ENCODE measurements at places on chromosomes 2 and 18.

GRCh38 chr2:226017107-226017506 lies 617.6 kb downstream of the NYAP2 start:
- no peak for DNase-seq

GRCh38 chr2:88036606-88037005 lies 19.0 kb downstream of the KRCC1 start:
- no peak for DNase-seq

- DNase-seq: no peak
These were observed 16.4 kb upstream of the KIAA2012 start for GRCh38 chr2:202056611-202057010.

- DNase-seq: no peak
These were observed 768.3 kb upstream of the CDH7 start for GRCh38 chr18:64982414-64983055.

DNA sequence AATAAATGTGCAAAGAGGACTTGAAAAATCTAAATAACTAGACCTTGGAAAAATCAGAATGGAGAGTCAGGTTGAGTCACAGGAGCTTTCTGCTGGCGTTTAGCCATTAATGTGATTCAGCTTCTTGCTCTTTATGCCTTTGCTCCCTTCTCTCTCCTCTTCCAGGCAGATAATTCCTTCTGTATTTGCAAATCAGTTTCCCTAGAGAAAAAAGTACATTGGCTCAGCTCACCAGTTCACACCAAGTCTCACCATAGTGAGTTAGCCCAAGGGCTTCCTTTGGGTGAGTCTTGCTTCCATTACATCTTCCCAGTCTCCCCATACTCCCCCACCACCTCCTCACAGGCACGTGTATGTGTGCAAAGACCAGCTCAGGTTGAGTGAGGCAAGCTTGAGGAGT lies 73.6 kb downstream of the CYBRD1 start:
- DNase-seq: peak; percentile 83

GRCh38 chr2:188580738-188581137 lies 289.1 kb downstream of the GULP1 start:
- no peak for DNase-seq
